Activated naive CD4-positive, alpha-beta T cell (primary cell): ENCODE measurements at places on chromosomes 2 and 18.

- DNase-seq = no peak
These were observed 82.5 kb upstream of the XIRP2 start for GRCh38 chr2:166805753-166806152.

GRCh38 chr2:227127201-227127600 is 36.8 kb downstream of the COL4A4 start:
- no peak for DNase-seq

DNA sequence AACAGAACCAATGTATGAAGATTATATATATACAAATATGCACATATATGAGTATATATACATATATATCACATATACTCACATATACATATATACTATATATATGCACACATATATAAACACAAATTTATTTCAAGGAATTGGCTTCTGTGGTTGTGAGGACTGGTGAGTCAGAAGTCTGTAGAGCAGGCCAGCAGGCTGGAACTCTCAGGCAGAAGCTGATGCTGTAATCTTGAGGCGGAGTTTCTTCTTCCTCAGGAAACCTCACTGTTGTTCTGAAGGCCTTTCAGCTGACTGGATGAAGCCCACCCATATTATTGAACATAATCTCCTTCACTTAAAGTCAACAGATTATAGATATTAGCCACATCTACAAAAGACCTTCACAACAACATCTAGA is 143.9 kb upstream of the CREB1 start:
- DNase-seq = no peak

- no peak for DNase-seq
These were observed 2.3 kb downstream of the CYRIA start for GRCh38 chr2:16663121-16663905.

DNA sequence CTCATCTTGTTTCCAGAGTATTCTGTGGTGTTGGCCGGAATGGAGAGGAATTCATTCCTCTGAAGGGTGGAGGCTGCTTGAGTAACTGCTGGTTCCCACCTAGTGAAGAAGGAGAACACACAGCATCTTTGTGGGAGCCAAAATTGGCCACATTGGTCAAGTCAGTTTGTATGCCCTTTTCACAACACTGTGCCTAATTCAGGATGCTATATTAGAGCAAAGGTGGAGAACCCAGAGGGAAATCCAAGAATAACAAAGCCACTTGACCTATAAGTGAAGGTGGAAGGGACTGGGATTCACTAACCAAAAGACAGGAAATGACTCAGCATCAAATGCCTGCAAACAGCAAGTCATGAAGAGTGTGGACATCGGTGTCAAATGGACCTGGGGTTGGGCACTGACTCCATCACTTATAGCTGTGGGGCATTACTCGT is 27.3 kb upstream of the MLPH start:
- no peak for DNase-seq

DNA sequence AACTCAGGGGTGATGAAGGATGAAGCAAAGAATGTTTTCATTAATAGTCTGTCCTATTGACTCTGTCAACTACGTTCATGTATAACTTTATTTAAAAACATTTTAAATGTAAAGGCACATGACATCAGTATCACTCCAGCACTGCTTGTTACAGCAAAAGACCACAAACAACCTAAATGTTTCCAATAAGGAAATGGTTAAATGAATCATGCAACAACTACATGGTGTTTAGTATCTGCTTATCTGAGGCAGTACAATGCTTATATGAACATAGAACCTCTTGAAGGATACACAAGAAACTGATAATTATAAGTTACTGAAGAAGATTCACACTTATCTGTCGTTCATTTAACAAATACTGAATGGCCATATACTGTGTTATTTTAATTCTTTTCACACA is 8.4 kb downstream of the BARD1 start:
- DNase-seq = no peak

DNA sequence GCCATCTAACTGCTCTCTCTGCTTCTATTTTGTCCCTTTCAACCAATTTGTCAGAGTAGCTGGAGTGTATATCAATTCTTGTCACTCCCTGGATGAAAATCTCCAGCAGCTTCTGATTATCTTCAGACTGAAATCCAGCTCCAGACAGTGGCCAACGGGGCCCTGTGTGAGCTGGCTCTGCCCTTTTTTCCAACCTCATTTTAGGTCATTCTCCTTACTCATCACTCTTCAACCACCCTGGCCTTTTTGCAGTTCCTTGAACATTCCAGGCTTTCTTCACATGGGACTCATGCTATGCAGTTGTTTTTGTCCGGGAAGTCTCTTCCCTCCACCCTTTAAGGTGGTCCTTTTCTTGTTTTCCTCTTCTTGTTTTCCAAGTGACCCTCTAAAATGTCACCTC is 15.4 kb upstream of the FAP start:
- no peak for DNase-seq

GRCh38 chr2:88137833-88138232 is 10.0 kb upstream of the FABP1 start:
- no peak for DNase-seq

DNA sequence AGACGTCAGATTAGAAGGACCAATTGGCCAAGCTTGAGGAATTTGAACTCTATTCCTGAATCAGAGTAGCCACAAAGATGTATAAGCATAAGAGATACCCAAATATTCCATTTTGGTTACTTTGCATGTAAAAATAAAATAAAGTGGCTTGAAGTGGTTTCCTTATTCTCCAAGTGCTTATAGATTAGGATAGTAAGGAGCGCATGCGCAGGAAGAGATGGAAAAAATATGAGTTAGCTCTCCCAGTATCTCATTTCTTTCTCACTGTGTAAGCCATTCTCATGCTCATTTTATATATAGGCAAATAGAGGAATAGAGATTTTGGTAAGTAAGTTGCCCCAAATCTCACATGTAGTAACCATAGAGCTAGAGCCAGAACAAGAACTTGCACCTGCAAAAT is 241.3 kb downstream of the SETBP1 start:
- no peak for DNase-seq

- DNase-seq = no peak
These were observed 143.5 kb downstream of the PTGR3 start for GRCh38 chr18:75065251-75066000.

GRCh38 chr2:219443016-219443696 is 8.5 kb downstream of the SPEG start:
- DNase-seq = no peak

- DNase-seq = no peak
These were observed 158.4 kb upstream of the SRD5A2 start for GRCh38 chr2:31739161-31739560.

GRCh38 chr18:57881818-57882413 is 78.8 kb upstream of the ATP8B1 start:
- DNase-seq = no peak

GRCh38 chr2:215071676-215072075 is 66.8 kb downstream of the ABCA12 start:
- DNase-seq = no peak

DNA sequence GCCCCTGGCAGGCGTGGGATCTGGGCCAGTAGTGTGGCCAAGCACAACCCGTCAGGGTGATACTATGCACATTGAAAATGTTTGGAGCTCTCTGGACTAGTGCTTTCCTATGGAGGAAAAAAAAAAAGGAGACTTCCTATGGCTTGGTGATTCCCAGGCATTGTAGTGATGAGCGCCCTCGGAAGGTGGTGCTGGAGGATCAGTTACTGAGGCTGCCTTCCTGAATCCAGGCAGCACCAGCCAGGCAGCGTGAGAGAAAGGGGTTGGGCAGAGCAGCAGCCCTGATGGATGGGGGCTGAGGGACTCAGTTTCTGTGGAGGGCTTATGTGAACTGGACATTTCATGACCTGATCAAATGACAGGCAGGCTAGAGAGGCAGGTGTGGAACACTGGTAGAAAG is 70.9 kb downstream of the CHRNA1 start:
- no peak for DNase-seq

GRCh38 chr2:17643031-17643615 is 102.6 kb downstream of the VSNL1 start:
- no peak for DNase-seq

DNA sequence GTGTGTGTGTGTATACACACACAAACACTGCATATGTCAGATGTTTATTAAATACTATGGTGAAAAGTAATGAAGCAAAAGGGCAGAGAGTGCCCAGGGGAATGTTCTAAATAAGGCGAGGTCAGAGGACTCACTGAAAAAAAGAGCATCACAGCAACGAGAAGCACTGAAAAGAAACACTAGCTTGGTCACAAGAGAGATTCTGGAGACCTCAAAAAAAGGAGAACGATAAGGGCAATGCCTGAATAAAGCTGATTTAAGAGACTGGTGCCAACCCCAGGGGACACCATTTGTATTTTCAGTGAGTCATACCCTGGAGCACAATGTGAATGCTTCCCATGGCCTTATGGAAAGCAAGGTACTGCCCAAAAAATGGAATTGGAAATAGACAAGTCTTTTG is 14.5 kb downstream of the SLC40A1 start:
- DNase-seq = no peak

DNA sequence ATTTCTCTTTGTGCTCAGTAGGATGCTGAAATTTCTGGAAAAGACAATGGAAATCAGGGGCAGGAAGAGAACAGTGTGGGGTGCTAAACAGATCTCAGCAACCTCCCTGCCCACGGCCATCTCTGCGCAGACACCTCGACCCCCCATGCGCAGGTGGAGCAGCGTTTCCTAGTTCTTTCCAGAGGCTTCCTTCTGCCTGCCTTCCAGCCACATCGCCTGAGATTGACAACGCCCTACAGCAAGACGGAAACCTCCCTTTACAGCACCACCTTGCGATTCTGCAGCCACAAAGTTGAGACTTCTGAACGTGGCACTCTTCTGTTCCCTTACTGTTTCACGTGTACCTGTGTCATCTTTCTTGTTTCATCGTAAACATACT is 31.4 kb upstream of the CASP8 start:
- no peak for DNase-seq
